ENCODE measurements at places on chromosomes 6 and 20. TPM values are rescaled to one million over a fixed set of nuclear protein-coding genes. Genes with fewer than 3 reads are reported as not detected.

The PTCRA gene
- not detected for total RNA-seq

The RBM38 gene
- 117 TPM for total RNA-seq

The SLC17A3 gene
- not detected for total RNA-seq

The RAET1E gene
- not detected for total RNA-seq

The SCAF8 gene
- total RNA-seq: 65.2 TPM

The SYS1 gene
- total RNA-seq: 62.5 TPM

The SYTL3 gene
- 13.6 TPM for total RNA-seq

The OR11A1 gene
- total RNA-seq: not detected

The LY6G6C gene
- total RNA-seq: not detected
